Activated gamma-delta T cell (primary cell): ENCODE measurements at places on chromosomes 3 and 15.

GRCh38 chr3:129892857-129893580 is 492 bp downstream of the TMCC1 start:
- peak; percentile 80 for DNase-seq

DNA sequence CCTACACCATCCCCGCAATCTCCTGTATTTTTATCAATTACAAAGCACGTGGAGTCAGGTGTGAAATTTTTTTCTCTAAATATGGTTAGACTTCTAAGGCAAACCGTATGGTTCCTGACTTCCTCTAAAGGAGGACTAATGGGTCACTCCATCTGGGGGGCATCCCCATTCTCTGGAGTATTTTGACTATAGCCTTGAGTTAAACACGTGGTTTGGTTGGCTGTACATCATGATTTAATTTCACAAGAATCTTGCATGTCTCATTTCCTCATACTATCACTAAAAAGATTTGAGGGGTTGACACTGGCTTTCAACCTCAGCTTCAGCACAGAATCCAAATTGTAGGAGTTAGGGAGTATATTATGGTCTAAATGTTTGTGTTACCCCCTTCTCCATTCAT is 25.3 kb upstream of the ZNF770 start:
- no peak for DNase-seq

DNA sequence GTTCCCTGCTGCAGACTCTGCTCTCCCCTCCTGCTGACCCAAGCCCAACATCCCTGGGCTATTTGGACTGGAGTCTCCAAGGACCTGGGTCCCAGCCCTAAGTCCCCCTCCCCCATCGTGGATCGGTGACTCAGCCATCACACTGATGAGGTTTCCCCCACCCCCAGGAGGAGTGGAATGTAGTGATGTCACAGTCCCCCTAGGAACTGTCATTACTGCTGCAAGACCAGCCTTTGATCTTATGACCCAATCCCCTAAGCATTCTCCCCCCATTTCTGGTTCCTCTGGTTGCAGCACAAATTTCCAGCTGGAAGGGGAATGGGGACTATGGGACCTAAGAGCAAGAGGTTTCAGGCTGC is 63.4 kb upstream of the CSPG4 start:
- no peak for DNase-seq

DNA sequence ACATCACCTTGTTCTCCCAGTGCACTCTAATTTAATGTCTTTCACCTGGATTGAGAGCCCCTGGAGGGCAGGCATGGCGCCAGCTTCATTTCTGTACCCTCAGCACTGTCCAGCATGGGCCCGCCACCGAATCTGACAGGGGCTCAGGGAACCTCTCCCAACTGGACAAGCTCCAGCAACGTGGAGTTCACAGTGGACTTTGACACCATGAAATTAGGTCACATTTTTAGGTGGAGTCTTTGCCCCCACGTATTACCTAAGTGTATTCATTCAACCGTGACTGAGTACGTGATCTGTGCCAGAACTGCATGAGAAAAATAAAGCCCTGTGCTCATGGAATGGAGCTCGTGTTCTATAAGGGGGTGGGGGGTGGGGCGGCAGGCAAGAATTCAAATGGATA is 94.1 kb upstream of the ATP2B2 start:
- no peak for DNase-seq

- no peak for DNase-seq
Observed at GRCh38 chr3:4591669-4592068, 98.5 kb downstream of the ITPR1 start.

- DNase-seq: no peak
Observed at GRCh38 chr3:101850246-101851051, 1.1 kb downstream of the NFKBIZ start.

- DNase-seq: no peak
Observed at GRCh38 chr15:74320352-74321247, 46.8 kb downstream of the CYP11A1 start.

DNA sequence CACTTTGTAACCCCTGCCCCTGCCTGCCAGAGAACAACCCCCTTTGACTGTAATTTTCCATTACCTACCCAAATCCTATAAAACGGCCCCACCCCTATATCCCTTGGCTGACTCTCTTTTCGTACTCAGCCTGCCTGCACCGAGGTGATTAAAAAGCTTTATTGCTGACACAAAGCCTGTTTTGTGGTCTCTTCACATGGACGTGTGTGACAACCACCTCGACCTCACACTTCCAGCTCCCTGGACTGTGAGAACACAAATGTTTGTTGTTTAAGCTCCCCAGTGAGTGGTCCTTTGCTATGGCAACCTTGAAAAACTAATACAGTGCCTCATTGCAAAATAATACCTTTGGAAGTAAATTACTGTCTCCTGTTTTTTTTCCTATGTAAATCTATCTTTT is 299.2 kb upstream of the POU1F1 start:
- no peak for DNase-seq
